ENCODE measurements at places on chromosomes 6 and 20.

DNA sequence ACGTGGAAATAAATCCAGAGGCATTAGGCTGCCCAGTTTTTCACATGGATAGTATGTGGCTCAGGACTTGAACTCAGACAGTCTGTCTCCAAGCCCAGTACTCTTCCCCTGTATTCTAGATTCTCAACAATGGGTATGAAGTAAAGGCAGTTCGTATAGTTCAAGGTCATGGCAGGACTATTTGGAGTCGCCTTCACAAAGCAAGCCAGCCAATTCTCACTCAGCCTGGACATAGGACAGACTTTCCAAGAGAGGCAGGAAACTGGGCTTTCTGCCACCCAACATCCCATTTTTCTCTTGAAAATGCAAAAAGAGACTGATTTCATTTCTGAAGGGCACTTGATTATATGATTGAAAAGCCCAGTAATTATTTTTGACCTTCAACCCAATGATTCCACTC lies 111.0 kb downstream of the EDN1 start:
- DNase-seq = no peak

DNA sequence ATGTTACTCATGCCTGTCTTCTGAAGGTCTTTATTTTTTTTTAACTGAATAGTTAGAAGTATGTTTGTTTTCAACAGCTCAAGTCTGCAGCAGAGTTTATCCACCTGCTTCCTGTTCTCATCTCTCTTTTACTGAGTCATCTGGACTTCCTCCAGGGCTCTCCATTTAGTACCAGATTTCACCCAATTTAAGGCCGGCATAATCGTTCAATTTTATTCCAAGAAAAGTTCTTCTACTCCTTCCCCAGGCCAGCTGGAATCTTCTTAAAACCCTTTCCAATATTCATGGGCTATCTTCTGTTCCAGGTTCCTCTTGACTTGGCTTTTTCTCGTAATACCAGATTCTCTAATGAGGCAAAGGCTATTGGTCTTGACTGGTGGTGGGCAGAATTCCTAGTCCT lies 79.0 kb upstream of the LAMA2 start:
- DNase-seq = peak; percentile 45

DNA sequence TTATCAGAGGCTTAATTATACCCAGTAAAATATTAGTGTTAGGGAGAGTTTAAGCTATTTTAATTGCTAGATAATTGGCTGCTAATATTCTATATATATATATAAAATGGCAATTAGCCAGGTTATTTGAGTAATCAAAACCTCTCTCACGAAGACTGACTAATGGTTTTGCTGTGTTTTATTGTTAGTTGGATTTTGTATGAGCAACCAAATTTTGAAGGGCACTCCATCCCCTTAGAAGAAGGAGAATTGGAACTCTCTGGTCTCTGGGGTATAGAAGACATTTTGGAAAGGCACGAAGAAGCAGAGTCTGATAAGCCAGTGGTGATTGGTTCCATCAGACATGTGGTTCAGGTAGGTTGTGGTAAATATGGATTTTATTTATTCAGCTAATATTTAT lies 102.2 kb downstream of the RTN4IP1 start:
- DNase-seq = no peak

GRCh38 chr20:19161336-19161735 lies 51.1 kb upstream of the SLC24A3 start:
- no peak for DNase-seq

GRCh38 chr6:10418862-10419748 lies 4.2 kb upstream of the TFAP2A start:
- DNase-seq = no peak

DNA sequence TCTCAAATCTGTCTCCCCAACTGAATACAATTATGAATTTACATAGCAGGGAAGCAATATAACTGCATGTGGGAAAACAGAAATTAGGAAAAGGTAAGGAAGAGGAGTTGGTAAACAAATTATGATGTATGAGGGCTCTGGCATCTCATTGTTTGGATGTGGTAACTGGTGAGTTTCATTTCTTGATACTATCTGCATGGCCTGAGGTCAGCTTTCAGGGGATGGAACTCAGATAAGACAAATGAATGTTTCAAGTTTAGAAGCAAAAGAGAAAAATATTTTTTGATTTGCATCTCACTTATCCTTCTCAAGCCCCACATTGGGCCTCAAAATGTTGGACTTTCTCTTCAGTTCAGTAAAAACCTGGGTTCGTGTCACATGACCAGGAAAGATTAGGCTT lies 302.2 kb upstream of the GJE1 start:
- DNase-seq = no peak

GRCh38 chr6:120938164-120938875 lies 396.0 kb downstream of the TBC1D32 start:
- no peak for DNase-seq

DNA sequence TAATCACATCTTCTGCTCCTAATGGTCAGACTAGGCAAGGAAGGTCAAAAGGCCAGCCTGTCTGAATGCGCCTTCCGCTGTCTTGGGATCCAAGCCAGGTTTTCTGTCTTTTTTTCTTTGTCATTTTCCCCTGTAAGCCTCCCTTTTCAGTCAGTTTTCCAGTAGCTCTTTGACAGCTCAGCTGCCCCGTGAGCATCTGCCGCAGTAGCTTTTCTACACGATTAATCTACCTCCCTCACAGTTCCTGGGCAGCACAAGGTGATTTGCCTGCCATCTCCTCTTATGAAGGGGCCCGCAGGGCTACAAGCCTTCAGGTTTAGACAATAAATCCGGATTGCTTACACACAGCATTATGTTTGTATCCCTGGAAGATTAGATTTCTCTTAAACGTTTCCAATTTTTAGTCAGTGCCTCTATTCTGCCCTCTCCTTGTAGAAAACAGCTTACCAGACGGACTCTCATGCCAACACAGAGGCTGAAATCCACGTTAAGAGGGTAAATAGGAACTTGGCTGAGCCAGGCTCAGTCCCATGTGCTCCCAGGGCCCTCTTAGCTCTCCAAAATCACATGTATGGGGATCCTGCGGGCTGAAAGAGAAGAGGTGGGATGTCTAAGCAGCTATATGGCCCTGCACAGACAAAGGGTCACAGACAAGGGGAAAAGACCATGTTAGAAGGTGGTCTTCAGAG lies 77.2 kb downstream of the LY86 start:
- DNase-seq = no peak

DNA sequence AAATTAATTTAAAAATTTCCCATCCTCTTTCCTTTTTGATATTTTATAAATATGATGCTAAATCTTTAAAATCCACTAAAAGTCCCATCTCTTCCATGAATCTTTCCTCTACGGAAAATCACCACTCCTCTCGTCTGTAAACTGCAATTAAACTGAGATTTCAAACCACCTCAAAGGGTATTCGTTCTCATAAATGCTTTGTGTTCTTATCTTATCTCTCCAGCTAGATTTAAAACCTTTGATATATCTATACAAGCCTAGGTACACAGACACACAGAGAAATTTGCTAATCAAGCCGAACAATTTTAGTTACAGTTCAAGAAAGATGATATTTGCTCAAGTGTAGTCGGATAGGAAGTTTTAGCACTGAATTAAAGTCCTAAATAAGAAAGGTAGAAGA lies 214.6 kb upstream of the PRDM1 start:
- DNase-seq = no peak

DNA sequence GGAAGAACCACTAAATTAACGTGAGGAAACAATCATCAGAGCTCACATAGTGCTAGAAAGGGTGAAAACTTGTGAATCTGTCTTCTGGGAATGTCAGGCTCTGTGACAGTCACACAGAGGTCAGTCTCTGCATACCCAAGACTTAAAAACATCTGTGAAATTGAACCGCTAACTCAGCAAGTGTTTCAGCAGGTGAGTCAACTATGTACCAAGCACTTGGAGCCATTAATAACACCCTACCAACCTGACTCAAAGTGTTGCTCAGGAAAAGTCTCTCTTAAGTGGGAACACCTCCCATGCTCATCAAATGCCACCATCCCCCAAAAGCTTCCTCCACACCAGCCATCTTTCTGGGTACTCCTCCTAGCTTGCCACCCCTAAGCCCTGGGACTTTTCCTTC lies 92.3 kb upstream of the CARMIL1 start:
- DNase-seq = no peak

DNA sequence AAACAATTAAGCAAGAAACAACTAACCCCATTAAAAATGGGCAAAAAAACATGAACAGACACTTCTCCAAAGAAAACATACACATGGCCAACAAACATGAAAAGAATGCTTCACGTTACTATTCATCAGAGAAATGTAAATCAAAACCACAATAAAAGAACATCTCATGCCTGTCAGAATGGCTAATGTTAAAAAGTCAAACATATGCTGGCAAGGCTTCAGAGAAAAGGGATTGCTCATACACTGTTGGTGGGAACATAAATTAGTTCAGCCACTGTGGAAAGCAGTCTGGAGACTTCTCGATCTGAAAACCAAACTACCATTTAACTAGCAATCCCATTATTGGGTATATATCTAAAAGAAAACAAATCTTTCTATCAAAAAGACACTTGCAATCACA lies 217.5 kb downstream of the TINAG start:
- peak; percentile 96 for DNase-seq

DNA sequence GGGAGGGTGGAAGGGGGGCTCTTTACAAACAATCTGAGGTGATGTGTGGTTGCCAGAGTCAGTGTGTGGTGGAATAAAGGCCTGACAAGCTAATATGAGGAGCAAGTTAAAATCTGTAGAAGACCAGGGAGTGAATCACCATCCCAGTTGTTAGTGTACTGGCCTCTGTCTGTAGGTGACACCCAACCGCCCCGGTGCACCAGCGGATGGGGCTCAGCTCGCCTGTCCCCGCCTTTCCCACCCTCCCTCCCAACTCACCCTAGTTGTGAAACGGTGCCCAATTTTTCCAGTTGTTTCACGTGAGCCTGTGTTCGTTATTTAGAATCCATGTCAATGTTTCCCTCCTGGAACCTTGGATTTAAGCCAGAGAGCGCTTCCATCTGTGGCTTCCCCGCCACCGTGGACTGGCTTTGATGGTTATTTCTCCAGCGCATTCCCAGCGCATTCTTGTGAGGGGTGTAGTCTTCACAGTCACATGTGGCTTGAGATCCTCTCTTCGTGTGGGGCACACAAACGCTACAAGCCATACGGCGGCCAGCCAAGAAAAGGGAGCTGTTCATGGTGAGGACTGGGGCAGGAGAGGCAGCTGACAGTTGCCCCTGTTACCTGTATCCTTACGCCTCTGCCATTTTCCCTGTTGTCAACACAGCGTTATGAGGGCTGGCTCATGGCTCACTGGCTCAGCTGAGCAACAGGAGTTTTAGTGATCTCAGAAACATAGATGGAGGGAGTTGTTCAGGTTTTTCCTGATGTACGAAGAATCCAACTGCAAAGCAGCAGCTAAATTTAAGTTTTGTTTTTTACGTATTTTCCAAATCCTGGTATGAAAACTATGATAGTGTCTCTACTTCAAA lies 137.6 kb downstream of the ZDHHC14 start:
- DNase-seq = no peak
